SK-MEL-5 (cell line): ENCODE measurements at places on chromosomes 13 and 19.
A peak's percentile ranks its signal among the peaks of the same experiment; 100 is the strongest.

DNA sequence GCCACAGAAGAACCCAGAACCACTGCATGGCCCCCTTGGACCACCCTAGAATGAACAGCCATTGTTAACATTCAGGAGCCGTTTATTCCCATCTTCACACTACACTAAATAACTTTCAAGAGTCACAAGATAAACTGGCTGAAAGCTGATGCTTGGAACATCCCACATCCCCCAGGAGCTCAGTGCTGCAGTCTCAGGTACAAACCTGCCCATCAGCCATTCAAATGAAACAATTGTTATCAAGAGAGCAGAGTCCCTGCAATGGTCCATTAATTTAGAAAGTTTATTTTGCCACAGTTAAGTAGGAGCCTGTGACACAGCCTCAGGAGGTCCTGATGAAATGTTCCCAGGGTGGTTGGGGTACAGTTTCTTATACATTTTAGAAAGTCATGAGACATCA is 123.8 kb upstream of the ZNF91 start:
- DNase-seq = no peak

DNA sequence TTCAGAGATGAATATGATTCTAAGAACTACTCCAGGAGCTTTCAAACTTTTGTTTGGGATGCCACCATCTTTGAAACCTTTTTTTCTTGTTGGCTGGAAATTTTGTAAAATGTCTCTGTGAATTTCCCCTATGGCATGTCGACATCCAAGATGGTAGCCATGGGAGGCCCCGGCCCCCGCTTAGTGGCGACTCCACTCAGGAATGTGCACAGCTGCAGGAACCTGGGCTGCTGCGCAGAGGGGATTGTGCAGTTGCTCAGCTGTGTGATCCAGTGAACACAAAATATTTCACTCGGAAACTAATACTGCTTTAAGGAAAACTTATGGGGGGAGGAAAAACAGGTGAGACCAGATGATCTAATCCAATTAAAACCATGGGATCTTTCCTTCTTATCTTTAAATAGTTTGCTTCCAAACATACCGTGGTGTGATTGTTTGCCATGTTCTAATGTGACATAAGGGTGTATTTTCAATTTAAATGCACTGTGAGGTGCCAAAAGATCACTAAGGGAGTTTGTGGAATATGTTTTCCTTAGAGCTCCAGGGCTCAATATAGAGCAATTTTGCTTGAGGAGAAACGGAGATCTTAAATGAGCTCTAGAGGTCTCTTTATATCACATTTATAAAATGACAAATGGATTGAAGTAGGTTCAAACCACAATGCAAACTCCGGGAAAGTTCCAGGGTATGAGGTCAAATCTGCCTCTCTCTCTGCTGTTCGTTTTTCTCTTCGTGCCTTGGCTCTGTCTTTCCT is 497.7 kb downstream of the FGF9 start:
- DNase-seq = no peak

GRCh38 chr13:101059793-101060192 is 356.5 kb downstream of the NALCN start:
- no peak for DNase-seq

- peak; percentile 69 for DNase-seq
These were observed 160.5 kb downstream of the DLEU7 start for GRCh38 chr13:50682966-50683365.

DNA sequence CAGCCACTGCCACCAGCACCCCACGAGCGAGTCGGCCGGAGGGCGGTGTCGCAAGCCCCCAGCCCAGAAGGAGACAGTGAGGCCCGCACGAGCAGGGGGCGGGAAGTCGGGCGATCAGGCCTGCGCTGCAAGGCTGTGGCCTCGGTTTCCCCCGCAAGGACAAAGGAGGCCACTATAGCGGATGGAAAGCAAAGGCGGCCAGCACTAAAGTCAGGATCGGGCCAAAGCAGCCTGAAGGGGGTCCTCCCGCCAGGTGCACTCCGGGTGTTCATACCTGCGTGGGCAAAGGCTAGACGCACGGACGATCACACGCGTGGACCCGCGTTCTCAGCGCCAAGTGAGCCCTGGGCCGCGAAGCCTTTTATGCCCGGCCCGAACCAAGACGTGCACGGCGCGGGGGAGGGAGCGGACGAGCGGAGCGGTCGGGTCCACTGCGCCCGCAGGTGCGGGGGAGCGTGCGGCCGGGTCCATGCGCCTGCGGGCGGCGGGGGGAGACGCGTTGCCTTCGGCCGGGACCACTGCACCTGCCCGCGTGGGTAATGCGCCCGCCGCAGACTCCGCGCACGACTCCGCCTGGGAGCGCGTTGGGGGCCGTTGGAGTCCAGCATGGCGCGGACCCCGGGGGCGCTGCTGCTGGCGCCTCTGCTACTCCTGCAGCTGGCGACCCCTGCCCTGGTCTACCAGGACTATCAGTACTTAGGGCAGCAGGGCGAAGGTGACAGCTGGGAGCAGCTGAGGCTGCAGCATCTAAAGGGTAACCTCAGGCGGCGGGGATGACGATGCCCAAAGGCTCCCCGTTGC is at the start of the genes PRDX2 and THSD8:
PRDX2 (minus strand) TSS at position 335 of the 801 bp plus-strand sequence. CDS start 539 bp downstream, outside the sequence.
THSD8 (plus strand) TSS at position 604 of the 801 bp plus-strand sequence; CDS start at position 607, 3 bp downstream.
- no peak for DNase-seq

GRCh38 chr19:5342573-5343201 is 2.1 kb upstream of the PTPRS start:
- no peak for DNase-seq

GRCh38 chr19:47461876-47462275 is 9.8 kb downstream of the SLC8A2 start:
- no peak for DNase-seq

GRCh38 chr19:39916236-39916635 is 18.2 kb downstream of the FCGBP start:
- no peak for DNase-seq

GRCh38 chr19:14540741-14541525 is 11.5 kb downstream of the TECR start:
- no peak for DNase-seq
